ENCODE measurements at places on chromosomes 3 and 15.
A peak's percentile ranks its signal among the peaks of the same experiment; 100 is the strongest.

DNA sequence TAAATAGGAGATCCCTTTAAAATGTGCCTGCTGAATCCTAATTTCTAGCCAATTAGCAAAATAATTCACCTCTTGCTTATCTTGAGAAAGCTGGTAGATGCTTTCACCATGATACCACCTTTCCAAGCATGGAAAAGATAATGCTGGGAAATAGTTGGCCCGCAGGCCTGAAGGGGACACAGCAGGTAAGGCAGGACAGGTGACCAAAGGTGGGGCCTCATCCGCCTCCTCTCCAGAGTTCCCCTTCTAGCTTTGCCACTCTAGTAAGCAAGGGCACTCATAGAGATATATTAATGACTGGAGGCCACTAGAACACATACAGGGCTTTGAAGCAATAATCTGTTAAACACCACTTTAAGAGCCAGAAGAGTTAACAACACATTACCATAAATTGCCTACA lies 45.5 kb downstream of the SATB1 start:
- DNase-seq, result no peak

DNA sequence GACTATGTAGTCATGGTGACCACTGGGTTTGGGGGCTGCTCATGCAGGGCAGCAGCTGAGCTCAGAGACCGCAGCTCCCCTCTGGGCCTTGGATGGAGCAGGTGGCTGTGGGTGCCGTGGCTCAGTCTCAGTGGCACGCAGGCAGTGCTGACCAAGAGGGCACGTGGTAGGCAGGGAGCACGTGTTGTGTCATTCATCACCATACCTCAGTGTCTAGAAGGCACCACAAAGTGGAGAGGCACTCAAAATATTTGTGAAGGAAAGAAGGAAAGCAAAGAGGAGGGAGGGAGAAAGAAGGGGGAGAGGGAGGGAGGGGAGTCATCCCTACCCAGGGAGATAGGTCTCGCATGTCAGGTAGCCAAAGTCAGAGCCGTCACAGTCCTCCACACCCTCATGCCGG lies 26.1 kb downstream of the EAF1 start:
- no peak for DNase-seq

DNA sequence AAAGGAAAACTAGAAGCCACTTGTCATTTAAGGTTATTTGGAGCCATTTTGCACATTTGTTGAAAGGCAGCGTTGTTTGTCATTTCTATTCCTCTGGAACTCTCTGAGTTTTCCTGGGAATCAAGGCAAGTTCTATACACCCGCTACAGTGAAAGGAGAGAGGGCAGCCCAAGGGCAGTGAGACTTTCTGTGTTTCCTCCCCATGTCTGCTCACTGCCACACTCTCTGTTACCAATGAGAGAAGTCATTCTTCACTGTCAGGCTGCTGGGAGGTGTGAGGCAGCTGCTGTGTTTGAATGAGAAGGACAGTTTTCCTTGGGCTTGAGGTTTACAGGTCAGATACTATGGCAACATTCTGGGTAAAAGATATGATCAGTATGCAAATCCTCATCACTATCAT lies 36.0 kb downstream of the ATP13A5 start:
- no peak for DNase-seq

DNA sequence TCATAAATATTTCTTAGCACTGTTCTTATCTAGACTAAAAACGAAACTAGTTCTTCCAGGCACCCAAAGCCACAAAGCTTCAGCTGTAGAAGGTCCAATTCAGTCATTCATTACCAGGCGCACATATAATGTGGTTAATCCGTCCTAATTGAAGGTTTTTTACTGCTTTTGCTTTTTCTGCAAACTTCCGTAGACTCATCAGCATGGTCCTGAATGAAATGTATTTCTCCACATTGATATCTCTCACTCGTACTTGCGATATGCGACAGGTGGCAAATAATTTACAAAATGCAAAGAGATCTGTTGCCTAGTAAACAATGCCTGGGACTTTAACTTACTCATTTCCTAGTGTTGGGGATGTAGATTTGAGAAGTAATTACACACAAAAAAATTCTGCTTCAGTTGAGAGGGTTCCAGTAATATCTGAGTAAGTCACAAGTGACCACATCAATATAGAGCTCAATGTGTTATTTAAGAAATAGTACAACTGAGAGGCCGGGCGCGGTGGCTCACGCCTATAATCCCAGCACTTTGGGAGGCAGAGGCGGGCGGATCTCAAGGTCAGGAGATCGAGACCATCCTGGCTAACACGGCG lies 75.0 kb upstream of the MBNL1 start:
- no peak for DNase-seq

DNA sequence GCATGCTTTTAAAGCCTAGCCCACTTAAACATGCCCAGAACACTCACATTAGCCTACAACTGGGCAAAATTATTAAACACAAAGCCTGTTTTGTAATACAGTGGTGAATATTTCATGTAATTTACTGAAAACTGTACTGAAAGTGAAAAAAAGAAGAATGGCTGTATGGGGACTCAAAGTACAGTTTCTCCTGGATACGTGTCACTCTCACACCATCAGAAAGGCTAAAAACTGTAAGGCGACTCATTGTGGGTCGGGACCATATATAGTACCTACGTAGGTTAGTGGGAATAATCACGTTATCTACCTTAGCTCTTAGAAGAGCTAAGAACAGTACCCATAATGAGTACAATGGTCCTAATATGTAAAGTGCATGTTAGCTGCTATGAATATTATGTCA lies 80.2 kb upstream of the SPATA12 start:
- no peak for DNase-seq

DNA sequence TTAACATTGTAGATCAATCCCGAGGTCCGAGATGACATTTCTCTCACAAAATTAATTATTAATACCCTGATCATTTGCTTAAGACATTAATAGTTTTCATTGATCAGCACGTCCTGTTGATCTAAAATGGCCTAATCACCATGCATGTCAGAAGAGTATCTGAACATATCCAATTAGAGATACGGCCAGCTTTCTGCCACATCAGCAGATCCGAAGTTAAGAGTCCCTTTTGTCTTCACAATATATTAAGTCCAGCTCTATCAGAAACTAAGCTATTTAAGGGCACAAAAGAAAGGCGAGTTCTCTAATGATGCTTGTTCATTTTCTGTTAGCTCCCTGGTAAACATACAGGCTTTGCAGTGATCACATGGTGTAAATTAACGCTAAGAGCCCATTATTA lies 470.3 kb downstream of the CNTN4 start:
- DNase-seq, result no peak

DNA sequence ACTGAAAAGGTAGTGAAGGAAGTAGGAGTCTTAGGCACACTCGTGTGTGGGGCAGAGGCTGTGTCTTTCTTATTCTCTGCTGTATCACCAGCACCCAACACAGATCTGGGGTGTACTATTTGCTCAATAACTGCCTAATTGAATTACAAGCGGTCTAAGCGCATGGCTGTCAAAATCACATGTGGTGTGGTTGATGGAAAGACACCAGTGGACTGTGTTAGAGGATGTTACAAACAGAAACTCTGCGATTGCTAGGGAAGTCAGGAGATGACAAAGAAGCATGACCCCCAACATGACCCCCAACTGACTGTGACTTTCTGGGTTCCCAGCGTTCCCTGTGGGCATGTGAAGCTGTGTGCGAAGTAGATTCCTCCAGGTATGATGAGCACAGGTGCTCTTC lies 32.0 kb downstream of the ATG7 start:
- DNase-seq, result no peak

GRCh38 chr3:190486908-190487607 lies 26.8 kb upstream of the IL1RAP start:
- no peak for DNase-seq

DNA sequence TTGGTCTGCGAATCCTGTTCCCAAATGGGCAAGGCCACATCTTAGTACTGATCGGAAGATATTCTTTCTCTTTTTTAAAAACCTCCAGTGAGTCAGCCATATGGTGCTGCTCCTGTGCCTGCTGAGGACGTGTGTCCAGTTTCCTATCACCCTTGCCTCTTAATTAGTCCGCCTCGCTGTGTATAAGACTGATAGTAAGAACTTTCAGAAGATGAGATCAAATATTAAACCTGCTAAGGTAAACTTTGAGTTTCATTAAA lies 612 bp downstream of the UBA5 start:
- DNase-seq, result no peak

DNA sequence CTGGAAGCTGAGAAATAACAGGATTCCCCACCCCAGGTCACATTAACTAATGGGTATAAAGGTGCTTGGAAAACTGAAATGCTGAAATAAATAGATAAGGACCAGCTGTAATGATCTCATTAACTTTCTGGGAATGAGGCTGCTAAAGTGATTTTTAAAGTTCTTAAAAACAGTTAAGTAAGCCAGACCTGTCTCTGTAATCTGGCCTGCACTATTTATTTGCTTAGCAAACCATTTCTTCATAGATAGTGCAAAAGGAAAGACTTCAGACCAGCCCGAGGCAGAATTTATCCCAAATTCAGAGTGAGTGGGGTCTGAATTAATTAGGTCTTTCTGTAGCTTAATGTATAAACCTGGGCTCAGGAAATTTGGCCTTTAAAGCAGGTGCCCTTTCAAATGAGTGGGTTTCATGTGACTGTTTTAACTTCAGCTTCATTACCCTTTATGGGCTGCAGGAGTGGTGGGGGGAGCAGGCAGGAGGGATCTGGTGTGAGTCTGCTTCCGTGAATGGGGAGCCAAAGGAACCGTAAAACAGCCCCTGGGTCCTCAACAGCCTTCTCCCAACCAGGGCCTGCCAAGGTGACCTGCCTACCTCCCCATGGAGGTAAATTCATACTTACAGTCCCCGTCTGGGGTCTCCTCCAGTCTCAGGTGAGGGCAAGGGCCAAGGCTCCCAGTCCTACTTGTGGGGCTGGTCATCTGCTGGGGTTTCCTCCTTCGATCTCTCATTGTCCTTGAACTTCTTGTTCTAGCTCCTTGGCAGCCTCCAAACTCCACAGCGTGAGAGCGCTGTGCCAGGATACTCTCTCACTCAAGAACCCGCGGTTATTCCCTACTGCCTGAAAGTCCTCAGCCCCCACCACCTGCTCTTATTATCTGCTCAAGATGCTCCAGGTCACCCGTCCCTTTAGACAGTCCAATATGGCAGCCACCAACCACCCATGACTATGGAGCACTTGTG lies 31.2 kb downstream of the MAGEF1 start:
- DNase-seq, result no peak

GRCh38 chr15:93360318-93360717 lies 271.3 kb upstream of the RGMA start:
- no peak for DNase-seq

DNA sequence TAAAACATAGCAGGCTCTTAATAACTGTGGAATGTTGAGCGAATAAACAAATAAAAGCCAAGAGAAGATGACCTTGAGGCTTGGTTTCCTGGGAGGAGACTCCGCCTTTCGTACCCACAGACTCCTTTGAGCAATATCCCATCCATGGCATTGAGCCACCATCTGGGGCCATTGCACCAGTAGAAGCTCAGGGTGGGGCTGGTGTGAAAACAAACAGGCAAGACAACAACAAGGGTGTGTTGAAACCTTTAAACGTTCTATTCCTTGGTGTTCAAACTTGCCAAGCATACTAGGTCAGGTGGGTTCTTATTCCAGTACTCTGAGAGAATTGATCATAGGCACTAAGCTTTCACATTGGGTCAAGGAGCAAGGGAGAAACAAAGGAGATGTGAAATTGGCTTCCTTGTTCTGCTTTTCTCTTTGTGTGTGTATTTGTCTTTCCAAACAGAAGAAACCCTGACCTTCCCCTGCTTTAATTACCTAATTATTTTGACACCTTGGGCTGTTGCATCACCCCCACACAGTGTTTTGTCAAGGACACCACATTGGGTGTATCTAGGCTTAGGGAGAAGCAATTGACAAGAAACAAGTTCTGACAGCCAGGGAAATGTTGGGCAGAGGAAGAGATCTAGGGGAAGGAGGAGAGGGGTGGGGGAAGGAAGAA lies 105.1 kb upstream of the BCL6 start:
- no peak for DNase-seq

GRCh38 chr3:98553753-98554152 lies 22.0 kb downstream of the GPR15 start:
- DNase-seq, result no peak

GRCh38 chr15:91099616-91099994 lies 452 bp upstream of the SV2B start:
- no peak for DNase-seq

DNA sequence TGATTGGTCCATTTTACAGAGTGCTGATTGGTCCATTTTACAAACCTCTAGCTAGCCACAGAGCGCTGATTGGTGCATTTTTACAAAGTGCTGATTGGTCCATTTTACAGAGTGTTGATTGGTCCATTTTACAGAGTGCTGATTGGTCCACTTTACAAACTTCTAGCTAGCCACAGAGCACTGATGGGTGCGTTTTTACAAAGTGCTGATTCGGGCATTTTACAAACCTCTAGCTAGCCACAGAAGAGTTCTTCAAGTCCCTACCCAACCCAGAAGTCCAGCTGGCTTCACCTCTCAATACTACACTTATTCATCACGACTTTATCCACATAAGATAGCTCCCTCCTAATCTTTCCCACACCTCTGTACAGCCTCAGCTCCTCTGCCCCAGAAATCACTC lies 899.8 kb downstream of the TUSC7 start:
- no peak for DNase-seq

GRCh38 chr15:47362118-47362905 lies 355.0 kb upstream of the SEMA6D start:
- no peak for DNase-seq

DNA sequence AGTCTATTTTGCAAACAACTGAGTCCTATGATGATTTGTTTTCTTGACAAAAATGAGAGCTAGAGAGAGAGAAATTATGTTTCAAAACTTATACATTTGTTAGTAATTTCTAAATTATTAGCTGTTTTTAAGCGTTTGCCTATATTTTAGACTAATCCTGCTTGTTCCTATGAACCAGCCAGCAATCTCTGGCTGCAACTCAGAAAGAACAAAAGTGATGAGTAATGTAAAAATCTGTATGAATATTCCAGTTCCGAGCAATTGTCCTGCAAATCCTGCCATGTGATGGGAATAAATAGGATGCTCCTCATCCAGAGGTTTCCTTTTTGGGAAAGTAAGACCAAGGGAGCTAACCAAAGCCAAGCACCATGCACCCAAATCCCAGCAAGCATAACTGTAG lies 228.3 kb upstream of the GBE1 start:
- no peak for DNase-seq

DNA sequence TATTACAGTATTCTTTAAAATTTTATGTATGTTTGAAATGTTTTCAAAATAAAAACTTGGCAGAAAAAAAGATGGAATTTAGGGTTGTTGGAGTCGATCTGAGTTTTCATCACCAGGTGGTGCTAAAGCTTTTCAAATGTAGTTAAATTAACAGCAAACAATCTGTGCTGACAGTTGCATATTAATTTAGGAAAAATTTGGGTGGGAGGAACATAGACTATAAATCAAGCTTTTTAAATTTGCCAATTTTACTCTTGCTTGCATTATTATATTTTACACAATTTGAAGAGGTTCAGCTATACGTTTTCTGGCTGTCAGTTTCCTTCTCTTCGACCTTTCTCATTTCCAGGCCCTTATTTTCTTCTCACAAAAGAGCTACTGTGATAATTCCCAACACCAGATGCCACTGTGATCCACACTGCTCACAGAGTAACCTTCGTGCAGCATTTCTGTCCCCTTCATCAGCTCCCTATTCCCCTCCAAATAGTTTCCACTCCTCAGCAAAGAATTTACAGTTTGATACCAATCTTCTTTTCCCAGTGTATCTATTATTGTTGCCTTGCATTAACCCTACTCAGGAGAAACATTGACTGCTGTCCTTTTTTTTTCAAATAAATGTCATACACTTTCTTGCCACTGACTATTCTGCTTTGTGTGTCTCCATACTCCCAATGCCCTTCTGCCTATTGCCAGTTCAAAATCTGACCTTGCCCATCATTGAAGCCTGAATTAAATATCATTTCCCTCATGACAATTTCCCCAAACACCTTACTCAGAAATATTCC lies 53.4 kb upstream of the EIF5A2 start:
- DNase-seq, result peak; percentile 34

All from NCI-H1694 treated with DMSO at 0.1 percent for 48 hours (cell line).